ENCODE measurements at places on chromosomes 3 and 15.

- no peak for DNase-seq
Measured at GRCh38 chr3:193852901-193853300, 259.9 kb downstream of the OPA1 start.

DNA sequence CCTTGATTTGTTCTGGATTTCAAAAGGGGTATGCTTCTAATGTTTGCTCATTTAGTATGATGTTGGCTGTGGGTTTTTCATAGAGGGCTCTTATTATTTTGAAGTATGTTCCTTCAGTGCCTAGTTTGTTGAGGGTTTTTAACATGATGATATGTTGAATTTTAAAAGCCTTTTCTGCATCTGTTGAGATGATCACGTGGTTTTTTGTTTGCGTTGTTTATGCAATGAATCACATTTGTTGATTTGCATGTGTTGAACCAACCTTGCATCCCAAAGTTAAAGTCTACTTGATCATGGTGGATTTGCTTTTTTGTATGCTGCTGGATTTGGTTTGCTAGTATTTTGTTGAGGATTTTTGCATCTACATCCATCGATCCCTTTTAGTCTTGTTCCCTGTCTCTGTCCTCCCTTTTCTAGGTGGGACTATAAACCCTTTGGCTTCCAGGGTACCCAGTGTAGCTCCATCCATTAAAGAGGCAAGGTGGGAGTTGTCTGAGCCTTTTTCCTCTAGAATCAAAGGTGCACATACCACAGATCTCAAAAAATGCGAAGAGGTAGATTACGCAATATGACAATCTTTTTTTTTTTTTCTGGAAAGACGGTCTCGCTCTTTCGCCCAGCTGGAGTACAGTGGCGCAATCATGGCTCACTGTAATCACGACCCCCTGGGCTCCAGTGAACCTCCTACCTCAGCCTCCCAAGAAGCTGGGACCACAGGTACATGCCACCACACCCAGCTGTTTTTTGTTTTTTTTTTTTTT, 221.6 kb upstream of the UBE2E1 start:
- no peak for DNase-seq

DNA sequence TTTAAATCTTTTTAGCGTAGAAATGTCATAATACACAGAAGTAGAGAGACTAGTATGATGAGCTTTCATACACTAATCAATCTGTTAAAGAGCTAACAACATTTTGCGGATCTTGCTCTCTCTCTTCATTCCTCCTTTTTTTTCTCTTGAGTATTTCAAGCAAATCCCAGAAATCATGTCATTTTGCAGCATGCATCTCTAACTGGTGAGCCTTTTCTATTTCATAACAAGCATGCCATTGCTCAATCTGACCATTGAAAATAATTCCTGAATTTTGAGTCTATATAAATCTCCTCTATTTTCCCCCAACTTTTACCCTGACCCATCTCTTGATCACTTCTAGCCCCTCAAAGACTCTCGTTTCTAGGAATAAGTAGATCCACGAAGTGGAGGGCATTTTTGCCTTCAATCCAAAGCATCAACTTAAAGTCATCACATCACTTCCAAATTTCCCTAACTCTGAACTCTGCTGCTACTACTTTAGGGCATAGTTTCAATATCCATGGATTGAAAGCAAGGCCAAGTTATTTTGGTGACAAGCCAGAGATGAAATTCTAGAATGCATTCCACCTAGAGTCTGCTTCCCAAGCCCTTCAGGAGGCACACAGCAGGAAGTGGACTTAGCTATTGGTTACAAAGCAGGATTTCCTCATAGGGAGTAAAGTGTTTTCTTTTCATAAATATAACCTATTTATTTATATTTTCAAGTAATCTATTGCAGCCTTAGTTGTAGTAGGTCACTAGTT, 253.5 kb upstream of the ZPLD1 start:
- DNase-seq: no peak

DNA sequence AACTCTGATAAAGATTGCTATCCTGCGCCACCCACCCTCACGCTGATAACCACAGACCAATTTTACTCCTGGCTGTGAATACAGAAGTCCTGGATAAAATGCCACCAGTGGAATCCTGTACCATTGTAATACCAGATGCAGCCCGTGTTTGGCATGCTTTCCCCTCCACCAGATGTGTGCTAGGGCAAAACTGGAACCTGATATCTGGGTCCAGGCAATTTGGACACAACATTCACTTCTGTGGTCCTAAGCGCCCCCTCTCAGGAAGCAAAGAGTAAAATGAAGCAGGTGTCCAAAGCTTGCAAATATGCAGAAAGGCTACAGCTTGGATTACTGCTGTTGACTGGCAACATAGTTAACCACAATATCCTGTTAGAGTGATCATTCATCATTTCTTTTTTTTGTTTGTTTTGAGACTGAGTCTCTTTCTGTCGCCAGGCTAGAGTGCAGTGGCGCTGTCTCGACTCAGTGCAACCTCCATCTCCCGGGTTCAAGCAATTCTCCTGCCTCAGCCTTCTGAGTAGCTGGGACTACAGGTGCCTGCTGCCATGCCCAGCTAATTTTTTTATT, 32.8 kb downstream of the LOXL1 start:
- DNase-seq: no peak

- DNase-seq: no peak
Measured at GRCh38 chr15:45181491-45182285, 6.1 kb downstream of the SHF start.
